ENCODE measurements at places on chromosomes 7 and 10.

DNA sequence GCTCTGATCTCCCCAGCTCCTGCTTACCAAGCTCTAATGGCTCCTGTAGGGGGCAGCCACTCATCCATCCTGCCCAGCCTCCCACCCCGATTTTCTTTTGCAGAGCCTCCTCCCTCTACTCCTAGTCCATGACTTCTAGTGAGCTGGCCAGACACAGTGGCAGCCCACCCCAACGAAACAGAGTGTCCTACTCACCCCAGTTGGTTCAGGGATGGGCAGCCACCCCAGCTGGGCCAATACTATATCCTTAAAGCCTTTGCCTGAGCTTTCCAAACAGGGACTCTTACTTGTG lies 77.1 kb downstream of the GRID1 start:
- DNase-seq, result no peak

DNA sequence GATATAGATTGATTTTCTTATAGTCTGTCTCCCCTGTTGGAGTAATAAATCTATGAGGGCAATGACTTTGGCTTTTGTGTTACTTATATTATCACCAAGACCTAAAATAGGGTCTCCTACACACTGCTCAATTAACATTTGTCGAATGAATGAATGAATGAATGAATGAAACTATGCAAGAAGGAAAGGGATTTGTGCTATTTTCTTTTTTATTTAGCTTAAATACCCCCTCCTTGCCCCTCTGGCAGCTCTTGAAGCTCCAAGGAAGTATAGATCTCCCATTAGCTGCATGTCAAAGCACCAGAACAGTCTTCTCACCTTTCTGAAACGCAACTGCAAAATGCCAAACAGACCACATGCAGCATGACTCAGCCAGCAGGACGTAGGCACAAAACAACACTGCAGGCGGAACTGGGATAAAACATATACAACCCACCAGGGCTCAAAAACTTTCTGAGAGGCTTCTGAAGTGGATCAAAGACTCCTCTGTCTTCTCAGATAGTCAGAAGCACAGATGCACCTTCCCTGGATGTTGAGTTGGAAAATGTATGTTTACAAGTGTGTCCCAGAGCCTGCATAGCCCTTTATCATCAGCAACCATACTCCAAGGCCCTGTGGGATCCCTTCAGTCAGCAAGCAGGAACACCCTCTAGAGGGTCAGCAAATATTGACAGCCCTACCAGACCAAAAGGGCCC lies 187.8 kb downstream of the NPSR1 start:
- peak; percentile 73 for DNase-seq

GRCh38 chr10:22727663-22728062 lies 13.3 kb upstream of the PIP4K2A start:
- DNase-seq, result no peak

- DNase-seq, result no peak
Measured at GRCh38 chr10:58174831-58175230, 92.9 kb downstream of the IPMK start.
